ENCODE measurements at places on chromosomes 3 and 15.

GRCh38 chr15:63430766-63431451 lies 49.3 kb upstream of the CA12 start:
- no peak for DNase-seq

GRCh38 chr15:23912191-23912590 lies 225.1 kb upstream of the NDN start:
- no peak for DNase-seq

- DNase-seq = no peak
Observed at GRCh38 chr3:107581230-107581629, 58.5 kb downstream of the BBX start.

DNA sequence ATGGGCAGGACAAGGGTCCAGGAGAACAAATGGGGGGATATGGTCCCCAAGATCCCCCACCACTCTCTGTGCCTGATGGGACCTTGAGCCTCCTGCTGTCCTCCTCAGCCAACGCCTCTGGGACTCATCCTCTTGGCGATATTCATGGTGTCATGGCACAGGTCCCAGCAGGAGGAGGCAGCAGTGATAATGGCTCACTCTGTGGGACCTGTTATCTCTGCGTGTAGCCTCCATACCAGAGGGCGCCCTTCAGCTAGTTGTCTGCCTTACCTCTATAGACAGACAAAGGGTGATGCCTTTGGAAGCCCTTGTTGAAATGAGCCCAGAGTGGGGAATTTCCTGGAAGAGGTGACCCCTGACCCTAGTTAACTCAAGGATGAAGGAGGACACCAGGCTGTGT lies 7.4 kb downstream of the ZBTB47 start:
- no peak for DNase-seq

DNA sequence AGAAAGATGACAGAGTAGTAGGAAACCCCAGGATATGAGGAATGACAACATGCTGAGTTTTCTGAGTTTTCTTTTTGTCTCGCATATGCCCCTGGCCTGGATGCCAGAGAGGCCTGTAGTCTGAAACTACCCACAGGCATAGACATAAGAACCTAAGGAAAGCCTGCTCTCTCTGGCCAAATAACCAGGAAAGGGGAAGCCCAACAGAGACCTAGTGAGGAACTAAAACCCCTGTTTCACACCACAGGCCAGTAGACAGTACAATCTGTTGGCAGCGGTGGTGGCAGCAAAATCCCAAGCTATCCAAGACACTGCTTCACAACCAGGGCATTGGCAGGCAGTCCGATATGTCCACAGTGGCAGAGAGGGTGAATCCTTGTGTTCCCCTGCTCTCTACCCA lies 55.0 kb upstream of the DCP1A start:
- peak; percentile 37 for DNase-seq

DNA sequence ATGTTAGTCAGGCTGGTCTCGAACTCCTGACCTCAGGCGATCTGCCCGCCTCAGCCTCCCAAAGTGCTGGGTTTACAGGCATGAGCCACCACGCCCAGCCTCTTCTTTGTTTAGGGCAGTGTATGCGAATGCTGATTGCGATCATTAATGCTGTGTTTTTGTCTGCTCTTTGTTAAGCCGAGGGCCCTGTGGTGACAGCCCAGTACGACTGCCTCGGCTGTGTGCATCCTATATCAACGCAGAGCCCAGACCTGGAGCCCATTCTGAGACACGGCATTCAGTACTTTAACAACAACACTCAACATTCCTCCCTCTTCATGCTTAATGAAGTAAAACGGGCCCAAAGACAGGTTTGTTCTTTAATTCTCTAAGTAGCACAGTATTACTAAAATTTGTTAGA lies 7.8 kb downstream of the KNG1 start:
- no peak for DNase-seq

- no peak for DNase-seq
Observed at GRCh38 chr15:80264031-80264430, 12.0 kb upstream of the CTXND1 start.

GRCh38 chr15:98966091-98966787 lies 41.4 kb downstream of the PGPEP1L start:
- DNase-seq = no peak

DNA sequence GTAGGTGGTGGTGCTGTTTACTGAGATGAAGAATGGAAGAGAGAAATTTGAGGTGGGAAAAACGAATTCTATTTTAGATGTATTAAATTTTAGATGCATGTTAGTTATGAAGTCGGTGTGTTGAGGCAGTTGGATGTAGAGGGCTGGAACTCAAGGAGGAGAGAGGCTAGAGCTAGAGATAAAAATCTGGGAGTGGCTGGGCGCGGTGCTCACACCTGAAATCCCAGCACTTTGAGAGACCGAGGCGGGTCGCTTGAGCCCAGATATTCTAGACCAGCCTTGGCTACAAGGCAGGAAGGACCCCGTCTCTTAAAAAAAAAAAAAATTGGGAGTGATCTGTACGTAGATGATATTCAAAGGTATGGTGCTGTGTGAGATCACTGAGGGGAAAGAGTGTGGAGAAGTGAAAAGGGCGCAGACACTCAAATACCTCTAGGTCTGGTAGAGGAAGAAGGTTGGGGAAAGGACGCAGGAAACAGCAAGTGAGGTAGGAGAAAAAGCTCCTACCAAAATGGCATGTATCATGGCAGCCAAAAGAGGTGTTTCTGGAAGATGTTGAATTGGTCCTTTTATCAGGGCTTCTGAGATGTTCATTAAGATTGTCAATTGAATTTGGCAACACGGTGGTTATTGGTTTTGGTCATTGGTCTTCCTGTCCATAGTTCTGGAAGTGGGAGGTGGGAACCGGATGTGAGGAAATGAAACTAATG lies 1.8 kb downstream of the YEATS2 start:
- DNase-seq = no peak

DNA sequence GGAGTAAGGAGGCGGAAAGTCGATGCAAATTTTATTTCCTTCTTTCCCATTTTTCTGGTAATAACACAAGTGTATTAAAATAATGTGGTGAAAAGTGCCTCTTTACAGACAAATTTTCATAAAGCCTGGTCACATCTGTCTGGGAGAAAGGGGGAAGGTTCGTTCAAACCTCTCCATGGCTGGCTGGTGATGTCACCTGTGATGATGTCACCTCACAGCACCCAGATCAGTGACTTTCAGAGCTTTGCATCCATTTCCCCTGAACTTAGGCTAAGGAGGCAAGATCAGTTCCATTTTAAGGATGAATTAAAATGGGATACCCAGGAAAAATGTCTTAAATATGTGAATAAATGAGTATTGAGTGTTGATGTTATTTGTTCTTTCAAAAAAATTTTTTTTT lies 34.1 kb downstream of the ATP10A start:
- DNase-seq = no peak

DNA sequence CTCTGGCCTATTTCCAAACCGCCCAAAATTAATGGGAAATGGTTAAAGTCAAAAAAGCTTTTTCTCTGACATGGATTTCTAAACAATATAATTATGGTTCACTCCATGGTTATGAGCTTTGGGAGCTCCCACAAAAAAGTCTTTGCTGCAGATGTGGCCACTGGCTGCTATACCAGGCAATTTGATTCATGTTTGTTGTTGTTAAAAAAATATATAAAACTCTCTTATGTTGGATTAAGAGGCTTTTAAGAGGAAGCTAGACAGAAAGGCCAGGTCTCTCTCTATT lies 258.6 kb downstream of the TIGIT start:
- no peak for DNase-seq

DNA sequence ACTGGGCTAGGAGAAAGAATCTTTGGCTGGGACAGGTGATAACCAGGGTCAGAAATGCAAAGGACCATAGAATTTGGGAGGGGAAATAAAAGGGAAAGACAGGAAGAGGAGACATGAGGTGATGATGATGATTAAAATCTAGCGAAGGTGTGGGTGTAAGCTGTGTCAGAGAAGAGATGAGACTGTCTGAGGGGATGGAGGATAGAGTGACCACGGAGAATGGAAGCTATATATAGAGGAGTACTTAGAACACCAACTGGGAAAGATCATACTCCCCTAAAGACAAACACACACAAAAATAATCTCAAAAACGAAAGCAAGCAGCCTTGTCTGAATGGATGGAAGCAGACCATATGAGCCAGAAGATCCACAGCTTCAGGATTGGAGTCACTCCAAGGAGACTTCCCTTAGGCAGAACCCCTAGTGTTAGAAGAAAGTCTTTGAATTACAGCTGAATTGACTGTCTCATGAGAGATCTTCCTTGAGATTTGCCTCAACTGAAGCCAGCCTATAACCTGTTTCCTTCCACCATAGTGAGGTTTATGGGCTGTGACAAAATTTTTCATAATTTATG lies 115.2 kb upstream of the DAZL start:
- no peak for DNase-seq

DNA sequence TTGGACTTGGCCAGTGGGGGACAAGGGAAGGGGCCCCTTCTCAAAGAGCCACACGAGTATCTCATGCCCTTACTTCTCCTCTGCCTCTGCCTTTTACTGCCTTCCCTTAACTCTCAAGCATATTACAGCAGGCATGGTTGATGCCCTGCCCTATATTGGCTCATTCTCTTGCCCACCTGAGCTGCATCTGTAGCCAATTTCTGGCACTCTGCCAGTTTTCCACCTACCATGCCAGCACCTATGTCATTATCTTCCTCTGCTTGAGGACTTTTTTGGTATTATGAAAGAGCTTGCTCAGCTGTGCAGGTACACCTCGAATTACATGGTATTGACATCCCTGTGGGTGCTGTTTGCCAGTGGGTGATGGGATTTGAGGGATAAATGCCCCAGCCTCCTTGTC lies 181.8 kb downstream of the OXSM start:
- DNase-seq = no peak

DNA sequence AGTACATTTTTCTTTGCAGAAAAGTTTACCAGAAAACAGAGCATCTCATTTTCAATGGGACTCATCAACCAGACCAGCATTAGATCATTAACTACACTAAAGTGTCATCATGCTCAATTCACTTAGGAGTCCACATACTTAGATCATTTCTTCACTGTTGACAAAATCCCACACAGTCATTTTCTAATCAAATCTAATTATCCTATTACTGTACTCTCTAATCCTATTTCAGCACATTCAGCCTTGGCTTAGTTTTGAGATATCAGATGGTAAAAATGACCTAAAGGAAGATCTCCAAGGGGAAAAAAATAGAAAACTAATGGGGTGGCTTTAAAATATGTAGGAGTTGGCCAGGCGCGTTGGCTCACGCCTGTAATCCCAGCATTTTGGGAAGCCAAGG lies 5.2 kb upstream of the CTXN2 start:
- no peak for DNase-seq

GRCh38 chr15:100022806-100023205 lies 289.6 kb upstream of the LYSMD4 start:
- DNase-seq = no peak

DNA sequence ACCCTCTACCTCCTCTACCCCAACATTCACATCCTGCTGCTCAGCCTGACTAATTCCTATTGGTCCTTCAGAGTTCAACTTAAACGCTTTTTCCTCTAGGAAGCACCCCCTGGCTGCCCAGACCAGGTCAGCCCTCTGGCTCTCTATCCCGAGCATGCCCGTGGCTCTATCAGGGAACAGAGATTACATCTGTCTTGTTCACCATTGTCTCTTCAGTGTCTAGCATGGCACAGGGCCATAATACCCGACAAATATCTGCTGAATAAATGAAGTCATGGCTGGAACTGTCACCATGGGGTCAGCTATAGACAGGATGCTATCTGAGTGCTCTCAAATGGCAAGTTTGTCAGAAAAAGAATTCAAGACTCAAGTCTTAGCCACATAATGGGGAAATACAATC lies 296.9 kb upstream of the CHRNA7 start:
- no peak for DNase-seq

DNA sequence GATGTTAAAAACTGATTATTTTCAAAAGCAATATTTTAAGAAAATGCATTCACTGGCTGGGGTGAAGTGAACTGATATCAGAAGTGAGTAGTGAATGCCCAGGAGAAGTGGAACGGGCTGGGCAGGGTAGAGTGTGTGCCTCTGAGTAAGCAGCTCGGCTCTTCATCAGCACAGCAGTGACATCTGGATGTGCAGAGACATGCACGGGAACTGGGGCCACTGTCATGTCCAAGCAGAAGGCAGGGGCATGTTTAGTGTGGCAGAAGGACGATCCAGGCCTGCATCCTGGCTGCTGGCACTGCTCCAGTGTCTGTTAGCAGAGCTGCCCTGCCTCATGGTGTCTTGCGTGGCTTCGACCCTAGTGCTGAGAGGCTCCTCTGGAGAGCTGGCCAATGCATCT lies 305.6 kb upstream of the LRRFIP2 start:
- DNase-seq = no peak

GRCh38 chr3:69746119-69746518 lies 6.9 kb downstream of the MITF start:
- peak; percentile 53 for DNase-seq

DNA sequence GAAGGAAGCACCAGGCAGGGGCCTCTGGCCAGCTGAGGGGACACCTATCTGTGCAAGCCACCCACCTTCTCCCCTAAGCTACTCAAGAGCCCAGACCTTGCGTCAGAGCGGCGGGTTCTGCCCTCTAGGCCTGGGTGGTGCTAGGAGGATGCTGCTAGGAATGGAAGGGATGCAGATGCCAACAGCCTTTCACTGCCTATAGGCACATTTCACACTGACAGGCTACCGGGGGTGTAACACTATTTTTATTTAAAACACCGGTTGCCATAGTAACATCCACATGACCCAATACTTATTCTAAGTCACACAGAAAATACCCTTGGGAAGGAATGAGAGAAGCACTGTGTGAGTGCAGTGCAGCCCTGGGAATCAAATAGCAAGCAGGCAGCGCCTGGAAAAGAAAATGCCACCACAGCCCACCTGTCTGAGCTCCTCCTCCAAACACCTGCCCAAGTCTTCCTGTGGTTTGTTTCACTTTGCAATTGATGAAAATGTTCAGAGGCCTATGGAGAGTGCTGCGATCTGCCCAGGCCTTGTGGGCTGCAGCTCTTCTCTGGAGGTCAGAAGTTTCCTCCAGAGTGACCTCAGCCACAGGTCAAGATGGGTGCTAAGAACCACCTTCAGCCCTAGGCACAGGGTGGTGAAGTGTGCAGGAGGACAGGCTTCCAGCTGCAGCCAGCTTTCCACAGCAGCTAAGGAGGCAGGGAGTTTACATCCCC lies 113.5 kb upstream of the TOPAZ1 start:
- no peak for DNase-seq

- DNase-seq = no peak
Observed at GRCh38 chr3:133113526-133113925, 75.3 kb downstream of the TMEM108 start.

GRCh38 chr3:140163159-140163763 lies 228.3 kb downstream of the CLSTN2 start:
- no peak for DNase-seq

GRCh38 chr3:184289426-184289938 lies 9.6 kb upstream of the PSMD2 start:
- DNase-seq = peak; percentile 36

GRCh38 chr3:139443186-139443585 lies 33.1 kb downstream of the RBP2 start:
- DNase-seq = no peak

Measured in inflammatory macrophage (primary cell).